ENCODE measurements at places on chromosomes 16 and 17.

DNA sequence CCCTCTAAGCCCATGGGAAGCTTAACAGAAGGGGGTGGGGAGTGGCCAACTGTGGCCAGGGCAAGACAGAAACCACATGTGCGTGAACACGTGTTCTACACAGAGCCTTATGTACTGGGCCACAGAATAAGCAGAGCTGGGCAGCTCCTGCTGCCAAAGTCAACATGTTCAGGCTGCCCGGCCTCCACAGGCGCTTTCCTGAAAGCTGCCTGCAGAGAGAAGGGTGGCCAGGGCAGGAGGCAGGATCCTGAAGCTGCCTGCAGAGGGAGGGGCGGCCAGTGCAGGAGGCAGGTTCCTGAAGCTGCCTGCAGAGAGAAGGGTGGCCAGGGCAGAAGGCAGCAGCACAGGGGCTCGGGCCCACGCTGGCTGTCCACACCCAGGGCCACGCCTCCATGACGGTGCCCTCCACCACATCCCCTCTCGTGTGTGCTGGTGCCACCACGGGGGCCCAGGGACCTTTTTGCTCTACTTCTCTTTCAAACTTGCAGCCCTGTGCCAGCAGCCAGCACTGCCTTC, 79.5 kb downstream of the ANKRD11 start:
- DNase-seq: no peak

- peak; percentile 41 for DNase-seq
Measured at GRCh38 chr17:42193969-42194899, at the start of gene GHDC. TSS of gene GHDC (minus strand) at chr17:42194494. CDS start at chr17:42193581, 913 bp downstream.

DNA sequence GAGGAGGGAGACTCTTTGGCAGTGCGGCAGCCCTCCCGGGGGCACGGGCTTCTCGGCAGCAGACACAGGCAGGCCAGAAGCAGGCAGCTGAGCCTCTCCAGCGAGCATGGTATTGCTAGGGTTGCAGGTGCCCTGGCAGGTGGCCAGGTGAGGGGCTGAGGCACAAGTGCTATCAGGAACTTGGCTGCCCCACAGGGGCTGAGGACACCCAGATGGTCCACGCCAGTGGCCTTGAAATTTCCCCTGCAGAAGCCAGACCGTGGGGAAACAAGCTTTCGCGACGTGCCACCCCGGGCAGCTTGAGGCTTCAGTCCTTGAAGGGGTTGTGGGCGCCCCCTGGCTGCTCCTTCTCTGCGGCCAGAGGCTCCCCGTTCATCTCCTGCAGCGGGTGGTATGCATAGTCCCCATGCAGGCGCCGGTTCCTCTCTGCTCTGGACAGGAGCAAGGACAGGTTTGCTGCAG, 8.5 kb downstream of the NAGPA start:
- no peak for DNase-seq

DNA sequence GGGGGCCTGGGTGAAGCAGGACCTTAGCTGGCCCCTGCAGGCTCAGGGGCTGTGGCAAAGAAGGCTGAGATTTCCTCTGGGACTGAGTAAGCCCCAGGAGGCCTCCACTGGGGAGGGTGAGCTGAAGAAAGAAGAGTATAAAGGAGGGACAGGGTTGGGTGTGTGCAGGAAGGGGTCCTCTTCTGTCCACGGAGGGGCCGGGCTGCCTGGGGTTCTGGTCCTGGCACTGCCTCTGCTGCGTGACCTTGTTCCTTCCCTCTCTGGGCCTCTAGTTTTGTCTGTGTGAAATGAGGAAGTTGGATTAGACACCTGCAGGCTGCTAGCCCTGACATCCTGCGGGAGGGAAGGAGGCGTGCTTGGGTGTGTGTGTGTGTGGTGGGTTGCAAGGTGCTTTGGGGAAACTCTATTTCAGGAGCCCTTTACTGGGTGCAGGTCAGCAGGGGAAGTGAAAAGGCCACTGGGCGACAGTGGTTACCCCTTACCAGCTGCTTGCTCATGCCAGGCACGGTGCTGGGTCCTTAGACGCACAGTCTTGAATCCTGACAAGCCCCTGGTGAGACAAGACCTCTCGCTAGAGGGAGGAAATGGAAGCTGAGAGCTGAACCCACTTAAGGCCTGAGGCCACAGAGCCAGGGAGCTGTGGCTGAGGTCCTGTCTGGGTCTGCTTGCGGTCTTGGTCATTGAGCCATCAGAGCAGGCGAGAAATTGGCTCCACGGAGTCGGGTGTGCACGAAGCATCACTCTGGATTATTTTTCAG, 60.7 kb downstream of the OR1D5 start:
- DNase-seq: no peak

- no peak for DNase-seq
Measured at GRCh38 chr16:23182679-23183542, at the start of gene SCNN1G. TSS of gene SCNN1G (plus strand) at chr16:23182745. CDS start at chr16:23186272, 3,527 bp downstream.

DNA sequence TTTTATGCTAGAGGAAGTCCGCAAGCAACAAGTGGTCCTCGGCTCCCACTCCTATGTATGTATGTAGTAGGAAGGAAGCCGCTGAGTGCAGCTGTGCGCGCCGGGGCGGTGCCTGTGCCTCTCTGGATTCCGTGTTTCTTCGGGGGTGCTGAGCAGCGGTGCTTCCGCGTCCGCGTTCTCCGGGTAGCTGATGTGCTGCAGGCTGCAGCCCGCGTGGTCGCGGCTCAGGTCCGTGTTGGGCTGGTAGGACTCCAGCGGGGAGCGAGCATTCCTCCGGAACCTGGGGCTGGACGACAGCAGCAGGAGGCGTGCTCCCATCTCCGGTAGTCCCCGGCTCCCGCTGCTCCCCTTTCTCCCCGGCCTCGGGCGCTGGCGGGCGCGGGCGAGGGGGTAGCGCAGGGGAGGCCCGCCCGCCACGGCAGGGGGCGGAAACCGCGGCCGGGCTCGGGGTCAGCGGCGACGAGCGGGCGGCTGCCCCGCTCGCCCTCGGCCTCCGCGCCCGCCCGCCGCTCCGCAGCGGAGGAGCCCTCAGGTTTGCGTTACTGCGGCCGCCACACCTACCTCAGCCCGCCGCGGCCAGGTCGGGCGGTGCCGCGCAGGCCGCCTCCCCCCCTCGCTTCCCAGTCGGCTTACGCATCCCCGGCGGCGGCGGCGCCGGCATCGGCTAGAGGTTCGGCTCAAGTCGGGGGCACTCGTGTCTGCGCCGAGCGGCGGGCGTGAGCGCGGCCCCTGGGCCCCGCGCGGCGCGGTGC, 487 bp downstream of the C17orf67 start:
- DNase-seq: no peak

GRCh38 chr16:79756571-79756970, 156.0 kb upstream of the MAF start:
- no peak for DNase-seq

DNA sequence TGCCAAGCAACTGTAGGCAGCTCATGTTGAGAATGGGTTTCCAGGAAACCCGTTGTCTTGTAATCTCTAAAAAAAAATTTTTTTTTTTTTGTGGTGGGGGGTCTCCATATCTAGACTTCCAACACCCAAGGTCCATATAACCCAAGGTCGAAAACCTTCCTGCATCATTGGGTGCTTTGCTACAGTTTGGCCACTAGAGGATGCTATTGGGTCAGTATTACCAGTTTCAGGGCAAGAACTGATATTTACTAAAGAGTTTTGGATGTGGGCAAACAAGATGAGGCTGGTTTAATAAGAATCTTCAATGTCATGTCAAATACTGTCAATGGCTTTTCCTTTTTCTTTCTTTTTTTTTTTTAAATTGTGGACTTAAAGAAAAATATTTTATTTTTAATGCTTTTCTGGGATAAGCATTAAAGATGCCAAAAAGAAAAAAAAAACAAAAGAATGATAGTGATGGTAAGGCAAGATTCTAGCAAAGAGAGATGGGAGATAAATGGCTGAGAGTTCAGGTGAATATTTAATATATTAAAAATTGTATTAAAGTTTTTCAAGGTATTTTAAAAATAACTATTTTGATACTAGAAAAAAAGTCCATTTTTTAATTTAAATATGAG, 62.2 kb downstream of the DHRS7C start:
- no peak for DNase-seq

DNA sequence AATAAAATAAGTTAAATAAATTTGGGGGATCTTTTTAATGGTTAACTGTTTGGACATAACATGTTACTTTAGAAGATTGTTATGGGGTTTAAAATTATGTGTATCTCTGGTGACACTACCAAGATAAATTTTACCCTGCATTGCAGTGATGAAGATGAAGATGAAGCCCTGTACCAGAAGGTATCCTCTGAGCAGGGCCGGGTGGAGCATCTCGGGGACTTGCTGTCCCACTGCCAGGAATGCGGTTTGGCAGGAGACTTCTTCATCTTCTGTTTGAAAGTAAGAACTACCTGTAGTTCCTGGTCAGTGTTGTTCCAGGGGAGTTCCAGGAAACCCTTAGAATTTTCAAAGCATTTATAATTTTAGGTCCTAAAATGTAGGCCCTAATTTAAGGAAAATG, 64.0 kb downstream of the TANGO6 start:
- DNase-seq: no peak

GRCh38 chr17:49487183-49487582, 7.9 kb upstream of the NGFR start:
- DNase-seq: no peak

GRCh38 chr16:55010492-55011160, 80.0 kb downstream of the IRX5 start:
- DNase-seq: no peak

DNA sequence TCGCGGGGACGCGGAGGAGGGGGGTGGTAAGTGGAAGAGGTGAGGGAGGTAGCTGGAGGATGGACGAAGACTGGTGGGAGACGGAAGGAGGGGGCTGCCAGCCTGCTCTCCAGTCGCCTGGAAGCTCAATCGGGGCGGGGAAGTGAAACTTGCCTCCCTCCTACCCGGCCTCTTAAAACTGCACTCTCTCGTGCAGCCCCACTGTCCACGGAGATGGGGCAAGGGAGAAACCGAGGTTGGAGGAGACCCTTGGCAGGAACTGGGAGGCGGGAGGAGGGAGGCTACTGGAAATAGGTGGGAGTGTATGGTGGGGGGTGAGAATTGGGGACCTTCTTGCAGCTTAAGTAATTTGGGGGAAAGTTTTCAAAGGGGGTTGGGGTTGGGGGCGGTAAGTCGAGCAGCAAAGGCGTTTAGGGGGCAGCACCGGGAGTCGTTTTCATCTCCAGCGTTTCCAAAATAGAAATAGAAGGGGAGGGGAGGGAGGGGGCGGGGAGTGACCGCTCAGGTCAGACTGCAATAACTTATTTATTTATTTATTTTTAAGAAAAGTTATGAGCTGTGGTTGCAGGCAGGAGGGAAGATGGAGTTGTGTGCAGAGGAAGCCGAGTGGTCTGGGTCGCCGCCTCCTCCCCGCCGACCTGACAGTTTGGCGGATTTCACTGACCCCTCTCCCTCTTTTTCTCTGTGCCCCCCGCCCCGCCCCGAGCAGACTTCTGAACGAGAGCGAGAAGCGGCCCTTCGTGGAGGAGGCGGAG, 1.4 kb downstream of the SOX9 start:
- no peak for DNase-seq

DNA sequence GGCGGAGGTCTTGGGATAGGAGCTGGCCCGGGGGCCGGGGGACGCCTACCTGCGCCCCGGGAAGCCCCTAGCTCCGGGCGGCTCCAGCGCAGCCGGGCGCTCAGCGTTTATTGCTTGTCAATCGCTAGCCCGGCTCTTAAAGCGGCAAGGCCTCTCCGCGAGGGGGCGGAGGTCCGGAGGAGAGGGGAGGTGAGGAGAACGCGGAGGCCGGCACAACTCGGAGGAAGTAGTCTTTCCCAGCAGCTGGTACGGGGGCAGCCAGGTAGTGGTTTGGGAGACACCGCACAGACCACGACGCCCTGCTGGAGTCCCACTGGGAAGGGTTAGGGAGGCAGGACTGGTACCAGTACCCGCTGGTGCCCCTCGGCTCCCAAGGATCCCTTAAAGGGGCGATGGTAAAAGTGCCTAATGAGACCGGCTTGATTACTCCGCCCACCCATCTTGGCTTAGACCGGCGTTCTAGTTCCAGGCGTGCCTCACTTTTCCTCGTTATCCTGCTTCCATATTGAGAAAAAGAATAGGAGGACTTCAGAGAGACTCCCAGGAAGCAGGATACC, at the start of gene MPP2:
TSS of gene MPP2 (minus strand) at position 112 of the 557 bp plus-strand sequence. CDS start 3,076 bp downstream, outside the sequence.
- DNase-seq: peak; percentile 84

GRCh38 chr16:88899901-88900661, 33.6 kb upstream of the PABPN1L start:
- DNase-seq: no peak

DNA sequence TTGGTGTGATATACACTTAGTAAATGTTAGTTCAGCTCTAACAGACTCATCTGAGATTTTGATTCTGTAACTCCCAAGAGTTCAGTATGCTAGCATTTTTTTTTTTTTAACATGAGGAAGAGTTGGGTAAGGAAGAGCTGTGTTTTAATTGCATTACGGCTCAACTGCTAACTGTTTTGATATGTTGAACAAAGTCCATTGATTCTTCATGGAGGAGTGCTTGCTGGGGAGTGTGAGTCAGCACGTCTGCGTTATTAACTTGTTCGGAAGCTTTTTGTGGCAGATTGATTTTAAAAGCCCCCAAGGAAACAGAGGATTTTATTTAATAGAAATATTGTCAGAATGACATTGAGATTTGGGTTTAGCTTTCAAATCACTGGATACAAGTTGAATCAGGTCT, 45.8 kb downstream of the PITPNC1 start:
- DNase-seq: no peak

DNA sequence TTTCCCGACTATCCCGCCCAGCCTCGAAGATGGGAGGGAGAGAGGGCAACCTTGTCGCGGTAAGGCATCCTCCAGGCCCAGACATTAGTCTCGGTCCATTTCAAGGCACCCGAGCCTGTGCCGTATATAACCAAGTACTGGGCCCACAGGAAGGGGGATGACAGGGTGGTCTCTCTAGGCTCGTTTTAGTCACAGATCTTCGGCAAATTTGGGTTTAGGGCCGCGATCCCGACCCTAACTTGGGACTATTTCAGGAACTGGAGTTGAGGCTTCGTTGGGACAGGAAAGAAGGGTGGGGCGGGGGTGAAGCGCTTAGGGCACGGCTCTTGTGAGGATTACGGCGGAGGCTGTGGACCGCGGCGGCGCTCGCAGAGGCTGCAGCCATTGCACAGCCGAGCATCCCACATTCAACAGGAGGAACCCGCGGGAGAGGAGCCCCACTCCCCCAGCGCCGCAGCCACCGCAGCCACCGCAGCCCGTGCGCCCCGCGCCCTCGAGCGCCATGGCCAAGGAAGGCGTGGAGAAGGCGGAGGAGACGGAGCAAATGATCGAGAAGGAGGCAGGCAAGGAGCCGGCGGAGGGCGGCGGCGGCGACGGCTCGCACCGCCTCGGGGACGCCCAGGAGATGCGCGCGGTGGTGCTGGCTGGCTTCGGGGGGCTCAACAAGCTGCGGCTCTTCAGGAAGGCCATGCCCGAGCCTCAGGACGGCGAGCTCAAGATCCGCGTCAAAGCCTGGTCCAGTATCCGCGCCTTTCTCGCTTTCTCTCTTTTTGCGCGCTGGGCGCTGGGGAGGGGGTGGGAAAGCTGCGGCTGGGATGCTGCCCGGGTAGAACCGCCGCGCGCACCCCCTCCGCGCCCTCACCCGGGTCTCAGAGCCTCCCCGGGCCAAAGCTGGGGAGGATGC, at the start of gene VAT1L:
TSS of gene VAT1L (plus strand) at position 384 of the 904 bp plus-strand sequence. CDS start at position 503, 119 bp downstream.
- DNase-seq: peak; percentile 50

GRCh38 chr16:9039210-9039609, 52.2 kb upstream of the HAPSTR1 start:
- no peak for DNase-seq

GRCh38 chr17:65423346-65424140, 137.9 kb downstream of the AXIN2 start:
- no peak for DNase-seq

GRCh38 chr17:64024215-64024654, 3.8 kb upstream of the ICAM2 start:
- no peak for DNase-seq
